ENCODE measurements at places on chromosomes 1 and 21.

DNA sequence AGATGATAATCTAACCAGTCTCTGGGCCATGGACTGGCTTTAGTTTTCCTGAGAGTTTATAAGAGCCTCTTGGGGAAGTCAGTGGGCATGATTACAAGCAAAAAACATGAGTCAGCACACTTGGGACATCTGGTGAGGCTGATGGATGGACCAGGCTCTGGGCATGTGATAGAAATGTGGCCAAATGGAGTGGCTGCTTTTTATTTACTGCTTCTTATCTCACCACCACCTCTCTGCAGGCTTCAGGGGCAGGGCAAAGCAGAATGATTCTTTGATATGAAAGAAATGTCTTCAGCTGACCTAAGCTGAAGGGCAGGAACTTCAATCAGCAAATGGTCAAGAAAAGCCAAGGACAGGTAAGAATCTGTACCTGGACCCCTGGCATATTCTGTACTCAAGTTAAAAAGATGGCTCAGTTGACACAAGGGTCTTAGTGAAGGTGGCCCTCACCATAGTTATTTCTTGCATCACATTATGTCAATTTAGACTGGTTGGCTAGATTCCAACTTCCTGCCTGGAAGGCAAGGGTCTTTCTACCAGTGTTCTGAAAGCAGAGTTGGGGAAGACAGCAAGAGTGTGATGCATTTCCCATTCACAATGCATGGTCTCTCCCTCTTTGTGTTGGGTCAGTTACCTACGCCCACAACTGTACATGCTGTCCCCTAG is 162.8 kb downstream of the FASLG start:
- H3K27ac ChIP-seq = no peak overlapping the region
- no peaks in the 10 kb centered on the region for H3K36me3 ChIP-seq
- peaks cover 20% of the 10 kb centered on the region for H3K4me1 ChIP-seq
- H3K27me3 ChIP-seq = peaks cover 11% of the 10 kb centered on the region
- H3K4me3 ChIP-seq = no peak overlapping the region
- ATAC-seq = no peak

- no peaks in the 10 kb centered on the region for H3K4me1 ChIP-seq
- no peak for ATAC-seq
- H3K36me3 ChIP-seq = no peaks in the 10 kb centered on the region
- H3K27me3 ChIP-seq = no peaks in the 10 kb centered on the region
- H3K4me3 ChIP-seq = no peak overlapping the region
- H3K27ac ChIP-seq = no peak overlapping the region
Observed at GRCh38 chr1:96002969-96003964, 718.3 kb upstream of the PTBP2 start.

DNA sequence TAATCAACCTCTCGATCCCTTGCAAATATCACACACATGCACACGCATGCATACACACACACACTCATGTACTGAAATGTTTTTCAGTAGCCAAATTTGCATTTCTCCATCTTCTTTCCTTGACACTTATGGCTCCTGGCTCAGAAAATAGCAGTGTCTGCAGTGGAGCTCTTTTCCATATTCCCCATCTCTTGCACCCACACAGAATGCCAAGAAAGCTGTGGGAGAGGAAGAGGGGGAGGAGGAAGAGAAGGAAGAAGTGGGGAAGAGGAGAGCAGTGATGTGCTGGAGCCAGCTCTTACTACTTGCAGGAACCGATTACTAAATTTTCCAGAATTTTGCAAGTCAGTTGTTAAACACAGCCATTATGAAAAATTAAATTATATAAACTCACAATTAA is 9.9 kb downstream of the OPTC start:
- no peak for ATAC-seq
- peaks cover 4% of the 10 kb centered on the region for H3K27me3 ChIP-seq
- H3K4me3 ChIP-seq = no peak overlapping the region

- ATAC-seq = no peak
- no peak overlapping the region for H3K27ac ChIP-seq
- no peaks in the 10 kb centered on the region for H3K4me1 ChIP-seq
- no peak overlapping the region for H3K4me3 ChIP-seq
- no peaks in the 10 kb centered on the region for H3K36me3 ChIP-seq
- H3K27me3 ChIP-seq = no peaks in the 10 kb centered on the region
Observed at GRCh38 chr21:40540216-40540615, 306.7 kb downstream of the DSCAM start.

- H3K27me3 ChIP-seq = peaks cover 35% of the 10 kb centered on the region
- ATAC-seq = no peak
Observed at GRCh38 chr1:180250499-180250770, 20.4 kb downstream of the LHX4 start.

- no peak for ATAC-seq
- H3K36me3 ChIP-seq = no peaks in the 10 kb centered on the region
Observed at GRCh38 chr21:27827972-27828371, 861.1 kb upstream of the ADAMTS5 start.

- peaks cover 44% of the 10 kb centered on the region for H3K27me3 ChIP-seq
- H3K27ac ChIP-seq = no peak overlapping the region
- no peaks in the 10 kb centered on the region for H3K36me3 ChIP-seq
- H3K4me3 ChIP-seq = peak overlapping the region; percentile 26
- peaks cover 5% of the 10 kb centered on the region for H3K4me1 ChIP-seq
Observed at GRCh38 chr1:34165422-34165921, 442 bp upstream of the CSMD2 start.

Data from activated T-helper 17 cell treated with anti-CD3 and anti-CD28 coated beads, Interleukin-2, amount 50 U/mL, for 72 hours (primary cell).